ENCODE measurements at places on chromosomes 7 and 10.

- DNase-seq = no peak
These were observed 55.8 kb downstream of the NCAPG2 start for GRCh38 chr7:158648787-158649186.

DNA sequence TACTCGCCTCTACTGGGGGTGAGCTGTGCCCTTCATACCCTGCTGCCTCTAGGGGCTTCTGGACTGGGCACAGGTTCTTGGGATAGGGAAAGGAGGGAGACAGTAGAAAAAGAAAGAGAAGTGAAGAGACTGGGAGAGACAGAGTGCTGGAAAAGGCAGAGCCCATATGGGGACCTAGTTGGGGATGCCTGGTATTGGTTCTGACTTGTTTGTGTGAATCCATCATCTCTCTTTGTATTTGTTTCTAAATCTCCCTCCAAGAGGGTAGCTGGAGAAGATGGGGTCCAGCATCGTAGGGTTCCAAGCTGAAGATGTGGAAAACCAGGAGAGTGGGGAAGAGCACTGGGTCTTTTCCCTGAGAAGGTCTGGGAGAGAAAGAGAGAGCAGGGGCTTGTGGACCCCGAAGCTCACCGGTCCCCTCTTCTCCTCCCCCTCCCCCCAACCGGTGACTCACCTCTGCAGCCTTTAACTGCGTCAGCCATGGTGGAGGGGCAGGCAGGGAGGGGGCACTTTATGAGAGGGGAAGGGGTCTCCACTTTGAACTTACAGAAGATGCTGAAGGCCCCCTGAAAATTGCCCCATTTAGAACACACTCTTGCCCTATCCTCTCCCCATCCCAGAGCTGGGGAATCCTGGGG lies 3.2 kb upstream of the VGF start:
- DNase-seq = no peak

GRCh38 chr7:98541101-98541500 lies 76.0 kb upstream of the NPTX2 start:
- DNase-seq = no peak

DNA sequence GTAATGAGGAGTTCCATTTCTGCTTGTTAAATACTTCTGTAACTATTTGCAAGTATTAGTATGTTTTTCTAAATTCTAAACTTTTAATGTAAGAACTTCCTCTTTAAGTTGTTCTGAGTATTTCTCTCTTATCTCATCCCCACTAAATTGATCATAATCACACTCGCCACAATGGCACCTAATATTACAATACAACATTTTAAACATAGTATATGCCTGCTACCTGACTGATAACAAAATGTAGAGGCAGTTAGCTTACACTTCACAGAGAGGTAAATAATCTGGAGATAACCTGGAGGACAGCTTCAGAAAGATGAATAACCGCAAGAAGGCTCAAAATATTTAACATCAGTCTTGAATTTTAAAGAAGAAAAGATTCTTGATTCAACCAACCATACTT lies 48.6 kb downstream of the HIBADH start:
- no peak for DNase-seq

GRCh38 chr7:110922906-110923305 lies 168.0 kb upstream of the LRRN3 start:
- no peak for DNase-seq

DNA sequence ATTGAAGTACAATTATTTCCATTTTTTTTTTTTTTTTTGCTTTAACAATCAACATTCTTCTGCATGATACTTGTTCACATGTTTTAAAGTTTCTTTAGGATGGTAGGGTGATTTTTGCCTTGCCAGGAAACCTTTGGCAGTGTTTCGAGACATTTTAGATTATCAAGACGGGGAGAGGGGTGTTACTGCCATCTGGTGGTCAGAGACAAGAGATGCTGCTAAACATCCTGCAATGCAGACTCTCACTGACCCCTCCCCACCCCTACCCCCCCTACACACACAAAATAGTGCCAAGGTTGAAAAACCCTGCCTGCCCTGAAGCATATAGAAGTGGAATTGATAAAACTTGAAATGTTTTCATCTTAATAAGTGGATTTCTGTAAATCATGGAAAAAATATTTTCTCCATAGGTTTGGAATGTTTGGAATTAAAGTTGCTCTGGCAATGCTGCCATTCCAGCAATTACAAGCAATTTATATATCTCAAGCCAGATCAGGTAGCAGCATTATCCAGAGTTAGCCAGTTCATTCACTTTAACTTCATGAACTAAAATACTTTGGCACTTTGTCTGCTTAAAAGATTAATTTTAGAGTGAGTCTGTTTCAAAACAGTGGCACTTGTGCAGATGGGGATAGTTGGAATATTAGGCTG lies 62.1 kb downstream of the SDHAF3 start:
- DNase-seq = peak; percentile 44

- no peak for DNase-seq
These were observed 68.2 kb downstream of the GALNT11 start for GRCh38 chr7:152093717-152094116.

DNA sequence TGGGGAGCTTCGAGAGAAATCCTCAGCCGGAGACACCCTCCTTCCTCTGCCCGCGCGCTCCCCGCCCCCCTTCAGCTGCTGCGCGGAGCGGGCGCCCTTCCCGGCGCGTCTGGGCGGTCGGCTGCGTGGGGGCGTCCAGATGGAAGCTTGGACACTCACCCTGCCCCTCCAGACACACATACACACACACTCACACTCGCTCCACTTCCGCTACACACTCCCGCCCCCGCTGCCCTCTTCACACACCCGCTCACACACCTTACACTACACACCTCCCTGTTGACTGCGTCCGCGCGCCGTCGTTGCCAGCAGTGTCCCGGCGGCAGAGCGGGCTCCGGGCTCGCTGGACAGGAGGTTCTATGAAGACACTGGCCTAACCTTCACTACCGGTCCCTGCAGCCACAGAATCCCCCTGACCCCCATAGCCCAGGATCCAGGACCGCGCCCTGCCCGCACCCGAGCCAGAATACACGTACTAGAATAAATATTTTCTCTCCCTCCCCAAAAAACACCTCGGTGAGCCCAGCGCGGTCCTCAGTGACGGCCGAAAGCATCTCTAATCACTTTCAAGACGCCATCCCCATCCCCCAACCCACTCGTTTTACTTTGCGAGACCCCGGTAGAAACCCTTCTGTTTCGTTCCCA lies 1.1 kb upstream of the EGR2 start:
- DNase-seq = peak; percentile 29

DNA sequence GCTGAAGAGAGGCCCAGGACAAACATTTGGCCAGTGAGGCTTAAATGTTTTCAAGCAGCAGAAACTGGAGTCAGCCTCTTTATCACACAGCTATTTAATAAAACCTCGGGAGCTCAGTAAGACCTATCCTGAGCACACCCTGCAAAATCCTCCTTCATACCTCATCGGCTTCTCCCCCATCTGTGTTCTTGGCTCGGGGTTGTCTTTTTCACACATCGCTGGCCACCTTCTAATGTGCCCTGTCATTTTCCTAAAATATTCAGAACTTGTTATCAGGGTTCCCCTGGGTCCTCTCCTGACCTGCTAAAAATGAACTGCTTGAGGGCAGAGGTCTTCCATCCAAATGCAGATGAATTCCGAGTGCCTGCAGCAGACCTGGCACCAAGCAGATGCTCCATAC lies 310.3 kb upstream of the AKR1E2 start:
- DNase-seq = no peak

DNA sequence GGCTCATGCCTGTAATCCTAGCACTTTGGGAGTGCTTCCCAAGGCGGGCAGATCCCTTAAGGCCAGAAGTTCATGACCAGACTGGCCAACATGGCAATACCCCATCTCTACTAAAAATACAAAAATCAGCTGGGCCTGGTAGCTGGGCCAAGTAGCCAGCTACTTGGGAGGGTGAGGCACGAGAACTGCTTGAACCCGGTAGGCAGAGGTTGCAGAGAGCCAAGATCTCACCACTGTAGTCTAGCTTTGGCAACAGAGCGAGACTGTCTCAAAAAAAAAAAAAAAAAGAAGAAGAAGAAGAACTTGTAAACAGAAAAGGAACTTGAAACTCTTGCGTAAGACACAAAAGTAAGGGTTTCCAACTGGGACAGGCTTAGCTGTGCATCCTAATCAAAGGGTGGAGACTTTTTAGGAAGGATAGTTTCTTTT lies 5.6 kb upstream of the IFIT2 start:
- DNase-seq = no peak

DNA sequence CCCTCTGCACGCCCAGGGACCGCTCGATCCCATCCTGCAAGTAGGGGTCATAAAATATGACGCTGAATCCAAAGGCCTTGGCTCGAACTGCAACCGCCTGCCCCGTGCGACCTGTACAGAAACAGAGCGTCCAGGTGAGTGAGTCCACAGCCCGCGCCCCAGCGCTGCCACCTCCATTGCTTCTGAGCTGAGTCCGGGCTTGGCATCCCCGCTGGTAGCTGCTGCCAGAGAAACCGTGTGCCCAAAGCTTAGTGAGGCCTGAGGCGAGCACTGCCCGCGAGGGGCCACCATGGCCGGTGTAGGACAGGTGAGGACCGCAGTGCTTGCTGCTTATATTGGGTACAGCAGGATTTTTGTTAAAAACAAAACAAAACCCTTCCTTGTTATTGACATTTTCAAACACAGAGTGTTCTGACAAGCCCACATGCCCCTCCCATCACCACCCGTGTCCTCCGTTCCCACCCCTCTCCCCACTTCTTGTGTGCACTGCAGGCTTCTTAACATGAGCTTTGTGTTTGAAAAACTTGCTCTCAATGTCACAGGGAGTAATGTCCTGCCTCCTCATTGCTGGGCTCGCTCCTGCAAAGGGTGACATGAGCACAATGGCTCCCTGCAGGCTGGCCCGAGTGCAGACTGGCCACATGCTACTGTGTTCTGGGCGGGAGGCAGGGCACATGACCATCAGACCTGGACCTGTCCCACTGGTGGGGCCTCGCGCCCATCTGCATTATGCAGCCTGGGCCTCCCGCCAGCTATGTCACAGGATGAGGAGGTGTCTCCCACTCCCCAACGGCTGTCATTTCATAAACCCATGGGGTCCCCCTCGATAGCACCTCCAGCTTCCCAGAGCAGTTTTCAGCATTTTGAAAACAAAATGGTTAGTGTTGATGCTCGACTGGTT lies 52.9 kb downstream of the ZRANB1 start:
- DNase-seq = no peak

DNA sequence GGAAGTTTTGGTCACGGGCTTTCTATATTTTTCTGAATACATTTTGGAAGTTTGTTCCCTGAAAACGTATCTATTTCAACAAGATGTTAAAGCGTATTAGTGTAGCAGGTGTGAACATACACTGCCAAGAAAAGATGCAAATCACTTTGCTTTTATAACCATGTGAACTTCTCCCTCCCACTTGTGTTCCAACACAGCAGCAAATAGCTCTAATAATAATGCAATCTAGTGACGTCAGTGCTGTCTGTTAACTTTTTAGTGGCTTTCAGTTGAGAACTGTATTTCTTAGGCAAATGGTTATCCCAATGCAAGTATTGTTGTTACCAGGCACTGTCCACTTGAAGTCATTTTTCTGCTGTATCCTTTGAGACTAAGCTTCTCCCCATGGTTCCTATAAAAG lies 188.4 kb upstream of the IGFBP3 start:
- DNase-seq = no peak

- DNase-seq = no peak
These were observed 6.2 kb downstream of the ATP6V0E2 start for GRCh38 chr7:149879766-149880637.

DNA sequence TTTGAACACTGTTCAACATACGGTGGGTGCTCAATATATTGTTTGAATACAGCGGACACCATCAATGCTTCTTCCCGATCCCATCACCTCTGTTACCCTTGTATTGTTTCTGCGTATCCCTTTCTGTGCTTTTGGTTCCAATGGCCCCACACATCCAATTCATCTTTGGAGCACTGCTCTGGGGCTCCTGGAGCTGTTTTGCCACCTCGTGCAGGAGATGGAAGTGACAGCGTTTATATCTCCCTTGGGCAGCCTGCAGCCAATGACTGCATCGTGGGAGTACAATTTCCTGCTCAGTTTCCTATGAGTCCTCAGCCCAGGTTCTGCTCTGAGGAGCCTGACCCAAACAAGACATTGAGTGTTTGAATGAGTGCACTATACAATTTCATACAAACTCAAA lies 50.2 kb upstream of the PIK3CG start:
- DNase-seq = no peak

GRCh38 chr10:61487506-61487905 lies 34.3 kb upstream of the TMEM26 start:
- no peak for DNase-seq

- DNase-seq = no peak
These were observed 181.0 kb downstream of the LRRC4 start for GRCh38 chr7:127850195-127850594.

DNA sequence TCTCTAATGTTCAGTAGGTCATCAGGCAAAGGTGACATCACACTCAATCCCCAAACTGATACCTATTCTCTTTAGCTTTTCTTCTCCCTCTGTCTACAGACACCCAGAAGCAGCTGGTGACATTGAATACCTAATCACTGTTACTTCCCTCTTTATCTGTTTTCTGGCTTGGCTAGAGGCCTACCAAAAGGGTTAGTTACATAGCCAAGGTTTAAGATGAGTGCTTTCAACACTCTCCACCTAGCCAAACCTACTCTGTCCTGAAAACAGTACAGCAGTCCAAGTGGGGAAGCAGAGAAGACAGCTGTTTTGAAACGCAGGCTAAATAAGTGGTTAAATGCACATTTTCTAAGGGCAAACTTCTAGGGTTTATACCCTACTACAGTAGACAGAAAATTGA lies 39.4 kb downstream of the CCNJ start:
- no peak for DNase-seq

- DNase-seq = no peak
These were observed 262.2 kb downstream of the AUTS2 start for GRCh38 chr7:69860486-69860885.

- DNase-seq = no peak
These were observed 66.0 kb downstream of the OSBPL3 start for GRCh38 chr7:24913801-24914464.

DNA sequence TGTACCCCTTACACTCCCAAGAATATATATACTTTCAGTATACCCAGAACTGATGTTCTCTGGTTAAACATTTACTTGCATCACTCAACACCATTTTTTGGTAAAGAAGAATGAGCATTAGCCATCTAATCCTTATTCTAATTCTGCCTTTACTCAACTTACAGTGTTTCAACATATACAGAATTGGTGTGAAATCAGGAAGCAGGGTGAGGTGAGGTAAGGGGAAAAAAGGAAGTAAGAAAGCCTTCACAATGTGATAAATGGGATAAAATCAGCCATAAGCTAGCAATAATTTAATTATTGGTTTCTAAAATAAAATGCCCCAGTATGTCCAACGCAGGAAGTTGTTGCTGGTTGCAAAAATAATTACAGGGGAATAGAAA lies 605.4 kb downstream of the KCNMA1 start:
- no peak for DNase-seq

GRCh38 chr7:102319671-102320070 lies 33.0 kb downstream of the SH2B2 start:
- DNase-seq = no peak

Measured in endothelial cell (in vitro differentiated cells).